ENCODE measurements at places on chromosomes 1 and 21.
A peak's percentile ranks its signal among the peaks of the same experiment; 100 is the strongest.

DNA sequence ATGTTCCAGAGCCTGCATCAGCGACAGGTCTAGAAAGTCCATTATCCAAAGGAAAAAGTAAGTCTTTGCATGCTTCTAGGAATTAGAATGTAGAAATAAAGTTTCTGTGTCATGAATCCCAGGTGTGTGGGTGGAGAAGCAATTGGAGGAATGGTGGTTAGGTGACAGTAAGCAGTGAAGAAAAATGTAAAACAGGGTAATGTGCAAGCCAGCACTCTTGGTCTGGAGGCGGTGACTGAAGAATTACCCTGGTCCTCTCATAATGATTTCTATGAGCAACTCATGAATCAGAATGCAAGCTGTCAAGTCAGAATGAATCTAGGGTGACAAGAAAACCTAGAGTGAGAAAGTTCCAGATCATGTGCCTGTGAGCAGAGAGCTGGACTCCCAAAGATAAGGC lies 33.6 kb downstream of the PLPPR4 start:
- no peak for DNase-seq

DNA sequence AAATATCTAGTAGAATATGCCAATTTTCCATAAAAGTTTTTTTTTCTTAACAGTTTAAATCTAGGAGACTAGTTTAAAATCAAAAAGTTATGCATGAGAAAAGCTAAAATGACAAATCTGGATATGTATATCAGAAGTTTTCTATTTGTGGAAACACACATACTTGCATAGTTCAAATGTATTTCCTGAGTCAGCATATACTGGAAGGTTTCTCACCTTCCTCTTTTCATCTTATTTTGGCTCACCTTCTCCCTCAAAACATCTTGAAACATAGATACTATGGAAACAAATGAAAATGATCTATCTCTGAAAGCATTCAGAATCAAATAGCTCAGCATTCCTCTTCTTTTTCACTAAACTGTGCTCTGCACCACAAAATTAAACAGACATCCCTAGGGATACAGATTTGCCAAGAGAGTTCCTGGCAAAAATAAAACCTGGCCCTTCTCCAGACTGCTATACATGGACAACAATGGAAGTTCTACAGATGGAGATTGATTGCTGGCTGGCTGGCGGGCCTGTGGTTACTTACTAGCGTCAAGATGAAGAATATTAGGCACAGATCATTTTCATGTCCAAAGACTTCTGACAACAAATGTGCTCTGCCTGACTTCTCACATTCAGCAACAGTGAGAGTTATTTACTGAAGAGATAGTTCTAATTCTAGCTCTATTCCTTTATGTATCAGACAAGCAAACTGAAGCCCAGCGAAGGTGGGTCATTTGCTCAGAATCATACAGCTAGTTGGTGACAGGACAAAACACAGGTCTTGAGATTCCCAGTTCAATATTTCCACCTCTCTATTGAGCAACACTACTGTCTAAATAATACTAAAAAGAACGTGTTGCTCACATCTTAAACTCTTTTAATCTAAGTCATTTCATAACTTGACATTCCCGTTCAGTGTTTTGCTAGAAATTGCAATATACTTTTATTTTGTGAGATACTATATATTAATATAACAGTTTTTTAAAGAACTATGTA lies 26.6 kb downstream of the DIPK1A start:
- DNase-seq: no peak

GRCh38 chr1:56830052-56830451 lies 10.8 kb upstream of the FYB2 start:
- DNase-seq: no peak

GRCh38 chr1:227891223-227891954 lies 56.3 kb downstream of the WNT9A start:
- no peak for DNase-seq

DNA sequence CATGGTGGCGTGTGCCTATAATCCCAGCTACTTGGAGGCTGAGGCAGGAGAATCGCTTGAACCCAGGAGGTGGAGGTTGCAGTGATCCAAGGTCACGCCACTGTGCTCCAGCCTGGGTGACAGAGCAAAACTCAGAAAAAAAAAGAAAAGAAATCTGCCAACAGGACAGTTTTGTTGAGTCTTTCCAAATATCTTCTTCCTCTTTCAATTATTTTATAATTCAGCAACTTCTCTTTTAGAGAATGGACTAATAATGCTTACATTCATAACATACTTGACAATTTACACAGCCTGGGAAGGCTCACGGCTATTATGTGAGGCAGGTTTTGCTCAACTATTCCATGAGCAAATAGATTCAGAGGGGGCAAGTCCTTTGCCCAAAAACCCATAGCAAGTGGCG lies 18.1 kb downstream of the CNR2 start:
- no peak for DNase-seq

DNA sequence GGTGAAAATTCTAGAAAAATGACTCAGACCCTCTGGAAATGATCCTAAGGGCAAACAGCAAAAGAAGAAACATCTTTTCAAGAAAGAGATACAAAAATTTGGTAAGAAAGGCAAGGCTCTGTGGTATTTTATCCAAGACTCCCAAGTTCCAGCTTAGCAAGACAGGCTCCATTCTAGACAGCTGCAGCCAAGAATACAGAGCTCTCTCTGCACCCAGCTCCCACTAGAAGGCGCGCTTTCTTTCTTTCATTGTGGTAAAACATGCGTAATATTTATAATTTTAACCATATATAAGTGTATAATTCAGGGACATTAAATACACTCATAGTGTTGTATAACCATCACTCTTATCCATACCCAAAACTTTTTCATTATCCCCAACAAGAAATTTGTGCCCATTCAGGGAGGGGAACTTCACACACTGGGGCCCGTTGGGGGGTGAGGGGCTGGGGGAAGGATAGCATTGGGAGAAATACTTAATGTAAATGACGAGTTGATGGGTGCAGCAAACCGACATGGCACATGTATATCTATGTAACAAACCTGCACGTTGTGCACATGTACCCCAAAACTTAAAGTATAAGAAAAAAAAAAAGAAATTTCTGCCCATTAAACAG lies 2.2 kb upstream of the HFM1 start:
- no peak for DNase-seq

DNA sequence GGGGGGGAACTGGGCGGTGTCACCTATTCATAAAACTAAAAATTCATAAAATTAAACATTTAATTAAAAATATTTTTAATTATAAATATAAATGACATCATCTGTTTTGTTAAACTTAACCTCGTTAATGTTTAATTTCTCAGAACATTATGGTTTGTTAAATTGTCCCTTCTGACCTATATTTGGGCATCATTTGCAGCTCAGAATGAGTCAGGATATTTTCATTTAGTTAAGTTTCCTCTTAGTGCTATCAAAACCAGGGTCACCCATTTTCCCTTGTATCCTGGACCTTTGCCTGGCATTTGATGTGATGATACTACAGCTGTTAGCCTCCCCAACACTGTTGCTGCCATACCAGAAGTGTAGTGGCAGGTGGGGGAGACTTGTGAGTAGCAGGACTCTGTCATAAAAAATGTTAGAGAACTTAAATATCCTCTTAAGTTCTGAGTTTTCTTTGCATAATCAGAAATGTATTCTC lies 30.3 kb downstream of the TSNAX start:
- DNase-seq: no peak

GRCh38 chr1:68758666-68759209 lies 261.9 kb upstream of the DEPDC1 start:
- no peak for DNase-seq

DNA sequence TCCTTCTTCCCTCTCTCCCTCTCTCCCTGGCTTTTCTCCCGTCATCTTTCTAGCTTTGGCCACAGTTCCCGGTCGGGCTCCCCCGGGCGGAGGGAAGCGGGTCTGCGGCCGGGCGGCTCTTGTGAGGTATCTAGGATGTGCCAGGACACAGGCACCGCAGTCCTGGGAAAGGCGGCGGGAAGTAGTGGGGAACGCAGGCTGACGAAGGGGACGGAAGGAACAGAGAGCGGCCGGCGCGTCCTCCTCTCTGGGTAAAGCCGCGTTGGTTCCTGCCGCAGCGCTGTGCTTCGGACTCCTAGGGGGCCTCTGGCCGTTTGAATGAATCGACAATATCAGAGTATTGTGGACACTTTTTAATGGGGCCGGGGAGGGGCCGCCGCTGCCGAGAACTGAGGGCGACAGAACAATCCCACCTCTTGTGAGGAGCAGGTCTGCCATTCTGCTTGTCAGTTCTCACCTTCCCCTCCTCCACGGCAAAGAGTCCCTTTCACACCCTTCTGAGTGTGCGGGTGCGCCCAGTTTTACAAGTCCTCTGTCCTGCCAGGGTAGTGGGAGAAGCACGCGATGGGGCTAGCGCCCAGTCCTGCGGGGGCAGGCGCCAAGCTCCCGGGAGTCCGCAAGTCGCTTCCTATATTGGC lies 1.2 kb upstream of the LHX9 start:
- peak; percentile 48 for DNase-seq

DNA sequence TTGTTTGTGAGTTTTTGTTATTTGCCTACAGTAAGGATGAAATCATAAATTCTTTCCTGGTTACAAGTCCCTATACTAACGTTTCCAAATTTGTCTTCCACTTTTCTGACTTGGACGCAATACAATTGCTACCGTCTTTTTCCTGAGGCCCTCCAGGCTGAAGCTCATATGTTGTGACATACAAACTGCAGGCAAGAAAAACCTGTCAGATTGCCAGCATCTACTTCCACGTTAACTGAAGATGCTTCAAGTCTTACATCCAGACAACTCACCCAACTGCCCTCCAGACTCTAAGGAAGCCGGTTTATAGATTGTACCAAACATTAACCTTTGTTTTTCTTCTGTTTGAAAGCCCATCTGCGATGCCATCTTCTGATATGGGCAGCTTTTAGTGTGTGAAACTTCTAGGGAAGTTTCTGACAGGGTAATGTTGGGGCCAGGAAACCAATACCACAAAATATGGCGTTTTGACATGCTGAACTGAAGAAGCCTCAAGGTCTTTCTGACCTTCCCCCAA lies 21.4 kb upstream of the RNF11 start:
- no peak for DNase-seq

DNA sequence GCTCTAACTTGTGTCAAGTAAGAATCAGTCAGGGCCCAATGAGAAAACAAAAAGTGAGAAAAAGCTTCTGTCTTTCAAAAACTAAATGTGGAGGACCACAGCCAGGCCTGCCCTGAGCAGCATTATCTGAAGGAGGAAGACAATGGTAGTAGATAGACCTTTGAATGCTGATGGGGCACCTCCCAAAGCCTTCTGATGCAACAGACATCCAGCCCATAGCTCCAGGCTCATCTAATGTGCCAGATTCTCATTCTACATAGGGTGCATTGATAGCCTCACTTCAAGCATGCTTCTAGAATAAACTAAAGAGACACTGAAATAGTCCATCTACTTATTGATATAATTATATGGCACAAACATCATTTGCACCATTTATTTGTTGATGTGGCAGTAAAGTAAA lies 351.6 kb downstream of the HHIPL2 start:
- DNase-seq: no peak

GRCh38 chr1:3113047-3113740 lies 44.2 kb downstream of the PRDM16 start:
- DNase-seq: no peak

GRCh38 chr1:6535214-6535613 lies 19.1 kb downstream of the NOL9 start:
- no peak for DNase-seq

GRCh38 chr1:235557495-235557894 lies 53.2 kb upstream of the B3GALNT2 start:
- DNase-seq: no peak

GRCh38 chr1:231841616-231842344 lies 215.2 kb downstream of the DISC1 start:
- no peak for DNase-seq

DNA sequence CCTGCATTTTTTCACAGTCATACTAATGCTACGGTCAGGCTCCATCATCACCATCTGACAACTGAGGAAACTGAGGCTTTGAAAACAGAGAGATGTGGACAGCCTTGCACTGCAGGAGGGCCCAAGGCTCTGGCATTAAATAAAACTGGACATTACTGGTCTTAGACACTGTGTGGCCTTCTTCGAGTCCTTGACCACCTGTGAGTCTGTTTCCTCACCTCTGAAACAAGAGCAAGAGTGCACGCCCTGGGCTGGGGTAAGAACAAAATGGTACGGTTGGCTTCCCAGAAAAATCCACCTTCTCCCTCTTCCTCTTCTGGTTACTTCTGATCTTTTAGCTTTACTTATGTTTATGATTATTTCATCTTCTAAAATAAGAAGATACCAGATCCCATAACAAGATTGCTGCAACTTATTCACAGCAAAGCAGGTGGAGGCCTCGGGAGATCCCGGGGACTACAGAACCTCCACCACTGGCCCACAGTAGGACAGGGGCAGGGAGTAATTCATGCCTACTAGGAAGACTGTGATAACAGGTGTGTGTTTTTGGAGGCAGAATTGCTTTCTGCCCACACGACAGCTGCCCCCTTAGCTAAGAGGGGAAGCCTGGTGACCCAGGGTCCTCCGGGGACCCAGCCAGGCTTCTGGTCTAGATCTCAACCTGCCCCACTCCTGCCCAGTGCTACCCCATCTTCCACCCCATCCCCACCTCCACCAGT lies 156.4 kb upstream of the EDN2 start:
- DNase-seq: no peak

DNA sequence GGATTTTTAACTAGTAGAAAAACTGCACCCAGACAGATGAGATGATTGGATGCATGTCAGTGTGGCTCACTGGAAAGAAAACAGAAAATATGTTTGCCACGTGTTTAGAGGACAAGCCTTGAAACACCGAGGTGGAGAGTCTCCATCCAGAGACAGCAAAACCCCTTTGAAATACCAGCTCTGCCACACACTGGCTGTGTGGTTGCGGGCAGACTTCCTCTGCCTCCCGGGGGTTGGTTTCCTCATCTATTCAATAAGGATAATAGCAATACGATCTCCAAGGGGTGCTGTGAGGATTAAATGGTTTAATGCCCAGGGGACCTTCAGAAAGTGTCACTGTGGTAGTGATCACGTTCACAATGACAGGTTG lies 67.2 kb upstream of the PARP1 start:
- no peak for DNase-seq

GRCh38 chr1:226414098-226414698 lies 6.3 kb upstream of the PARP1 start:
- no peak for DNase-seq

- DNase-seq: no peak
These were observed 199.3 kb upstream of the TMEM51 start for GRCh38 chr1:14954210-14954609.

DNA sequence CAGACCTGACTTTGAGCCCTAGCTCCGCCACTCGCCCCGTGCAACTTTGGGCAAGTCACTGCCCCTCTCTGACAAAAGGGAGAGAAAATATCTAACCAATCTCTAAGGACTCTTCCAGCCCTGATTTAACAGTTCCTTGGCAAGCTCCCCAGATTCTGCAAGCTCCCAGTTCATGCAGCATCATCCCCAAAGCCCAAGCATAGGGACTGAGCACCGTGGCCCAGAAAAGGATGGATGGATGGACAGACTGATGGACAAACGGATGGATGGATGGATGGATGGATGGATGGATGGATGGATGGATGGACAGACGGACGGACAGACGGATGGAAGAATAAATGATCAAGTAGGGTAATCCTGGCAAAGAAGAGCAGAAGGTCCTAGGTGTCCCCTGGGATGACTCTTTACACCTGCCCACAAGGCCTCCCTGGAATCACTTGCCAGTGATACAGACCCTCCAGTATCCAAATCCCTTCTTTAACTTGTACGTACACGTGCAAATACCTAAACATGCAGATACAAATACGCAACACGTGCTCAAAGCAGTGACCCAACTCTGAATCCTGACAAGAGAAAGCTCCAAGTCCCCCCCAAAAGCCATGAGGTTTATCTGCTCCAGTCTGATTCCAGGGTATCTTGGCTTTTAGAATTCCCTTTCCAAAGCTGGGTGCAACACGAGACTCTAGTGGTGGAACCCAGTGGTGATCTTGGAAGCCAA lies 16.0 kb downstream of the IFFO2 start:
- DNase-seq: no peak
